ACHN (cell line): ENCODE measurements at places on chromosomes 3 and 15.

DNA sequence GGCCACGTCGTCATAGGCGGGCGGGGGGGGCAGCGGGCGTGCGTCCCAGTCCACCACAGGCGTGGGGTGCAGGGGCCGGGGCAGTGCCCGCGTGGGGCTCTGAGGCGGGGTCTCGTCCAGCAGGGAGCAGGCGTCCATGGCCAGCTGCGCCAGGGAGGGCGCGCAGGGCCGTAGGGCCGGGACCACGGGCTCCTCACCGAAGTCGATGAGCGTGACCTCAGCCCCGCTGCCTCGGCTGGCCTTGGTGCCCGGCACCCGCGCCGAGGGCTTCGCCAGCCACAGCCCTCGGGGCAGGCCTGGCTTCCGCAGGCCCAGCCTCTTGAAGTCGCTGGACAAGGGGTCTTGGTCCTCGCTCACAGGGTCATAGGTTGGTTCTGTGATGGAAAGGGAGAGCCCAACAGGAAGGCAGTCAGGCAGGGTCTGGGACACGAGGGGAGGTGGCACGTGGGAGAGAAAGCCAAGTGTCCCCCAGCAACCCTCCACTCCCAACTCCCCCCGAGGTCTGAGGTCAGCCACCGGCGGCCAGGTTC lies 40.0 kb downstream of the TNK2 start:
- no peak for DNase-seq

DNA sequence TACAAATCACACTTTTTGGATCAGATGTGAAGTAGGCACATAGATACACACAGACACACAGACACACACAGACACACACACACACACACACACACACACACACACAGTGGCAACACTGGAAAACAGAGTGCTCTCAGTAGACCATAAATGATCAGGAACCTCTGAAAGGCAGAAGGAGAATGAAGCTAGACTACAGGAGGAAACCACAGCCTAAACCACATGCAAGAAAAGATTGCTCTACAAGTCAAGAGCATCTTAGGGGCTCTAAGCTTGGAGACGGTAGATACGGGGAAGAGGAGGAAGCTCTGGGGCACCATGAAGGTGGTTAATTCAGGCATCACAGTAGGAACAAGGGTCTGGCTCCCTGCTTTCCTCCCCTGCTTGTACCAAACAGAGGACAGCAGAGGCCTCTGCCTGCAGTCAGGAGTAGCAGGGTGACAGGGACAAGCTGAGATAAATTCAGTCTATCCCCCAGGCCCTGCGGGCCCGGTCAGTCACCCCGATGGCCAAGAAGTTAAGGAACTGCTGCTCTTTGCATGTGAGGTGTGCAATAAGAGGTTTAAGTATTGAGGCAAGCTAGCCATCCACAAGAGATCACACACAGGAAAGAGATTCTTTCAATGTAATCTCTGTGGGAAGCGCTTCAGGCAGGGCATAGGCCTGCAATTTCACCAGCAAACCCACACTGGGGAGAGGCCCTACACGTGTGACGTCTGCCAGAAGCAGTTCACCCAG lies 23.5 kb upstream of the ARPIN start:
- DNase-seq: no peak

- peak; percentile 14 for DNase-seq
Measured at GRCh38 chr3:5197470-5198312, 10.2 kb downstream of the EDEM1 start.

GRCh38 chr15:42650208-42651066 lies 75.0 kb downstream of the STARD9 start:
- peak; percentile 67 for DNase-seq

DNA sequence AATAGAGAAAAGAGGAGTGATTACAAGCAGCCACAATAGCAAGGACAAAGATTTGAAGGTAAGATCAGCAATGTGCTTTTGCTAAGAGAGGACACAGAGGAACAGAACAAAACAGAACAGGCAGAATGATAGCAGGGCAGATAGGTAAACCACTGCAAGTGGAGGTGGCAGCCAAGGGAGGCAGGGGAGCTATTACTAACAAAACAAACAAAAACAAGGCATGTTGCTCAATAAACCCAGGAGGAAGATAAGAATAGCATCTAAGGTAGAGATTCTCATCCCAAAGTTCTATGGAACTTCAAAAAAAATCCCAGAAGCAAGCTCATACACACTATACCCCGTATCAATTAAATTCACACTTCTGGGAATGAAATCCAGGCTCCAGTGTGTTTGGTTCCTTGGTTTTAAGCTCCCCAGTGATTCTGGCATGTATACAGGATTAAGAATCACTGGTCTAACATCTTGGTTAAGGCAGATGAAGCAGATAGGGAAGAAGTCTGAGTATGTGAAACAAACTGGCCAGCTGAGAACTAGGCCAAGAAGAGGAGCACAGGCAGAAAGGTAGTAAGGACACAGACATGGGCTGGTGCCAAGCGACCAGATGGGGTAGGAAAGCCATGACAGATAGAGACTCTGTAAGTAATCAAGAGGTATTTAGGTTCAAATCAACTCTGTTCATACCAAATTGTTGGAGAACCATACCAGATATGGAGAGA lies 189.2 kb downstream of the DTWD1 start:
- no peak for DNase-seq

DNA sequence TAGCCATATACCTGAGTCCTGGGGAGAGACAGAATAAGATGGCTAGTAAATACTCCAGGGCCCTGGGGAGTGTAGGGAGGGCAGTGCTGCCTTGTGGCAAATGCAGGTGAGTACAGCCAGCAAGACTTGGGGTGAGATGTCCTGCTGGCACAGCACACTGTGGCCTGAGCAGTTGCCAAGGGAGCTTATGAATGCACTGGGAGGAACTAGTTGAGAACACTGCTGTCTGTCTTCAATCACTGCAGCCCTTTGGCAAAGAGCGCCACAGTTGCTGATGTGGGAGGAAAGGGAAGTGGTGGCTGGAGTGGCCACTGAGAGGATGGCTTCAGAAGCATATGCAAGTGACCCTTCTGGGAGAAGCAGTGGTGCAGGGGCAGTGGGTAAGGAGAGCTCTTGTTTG lies 264.6 kb downstream of the RORA start:
- no peak for DNase-seq

DNA sequence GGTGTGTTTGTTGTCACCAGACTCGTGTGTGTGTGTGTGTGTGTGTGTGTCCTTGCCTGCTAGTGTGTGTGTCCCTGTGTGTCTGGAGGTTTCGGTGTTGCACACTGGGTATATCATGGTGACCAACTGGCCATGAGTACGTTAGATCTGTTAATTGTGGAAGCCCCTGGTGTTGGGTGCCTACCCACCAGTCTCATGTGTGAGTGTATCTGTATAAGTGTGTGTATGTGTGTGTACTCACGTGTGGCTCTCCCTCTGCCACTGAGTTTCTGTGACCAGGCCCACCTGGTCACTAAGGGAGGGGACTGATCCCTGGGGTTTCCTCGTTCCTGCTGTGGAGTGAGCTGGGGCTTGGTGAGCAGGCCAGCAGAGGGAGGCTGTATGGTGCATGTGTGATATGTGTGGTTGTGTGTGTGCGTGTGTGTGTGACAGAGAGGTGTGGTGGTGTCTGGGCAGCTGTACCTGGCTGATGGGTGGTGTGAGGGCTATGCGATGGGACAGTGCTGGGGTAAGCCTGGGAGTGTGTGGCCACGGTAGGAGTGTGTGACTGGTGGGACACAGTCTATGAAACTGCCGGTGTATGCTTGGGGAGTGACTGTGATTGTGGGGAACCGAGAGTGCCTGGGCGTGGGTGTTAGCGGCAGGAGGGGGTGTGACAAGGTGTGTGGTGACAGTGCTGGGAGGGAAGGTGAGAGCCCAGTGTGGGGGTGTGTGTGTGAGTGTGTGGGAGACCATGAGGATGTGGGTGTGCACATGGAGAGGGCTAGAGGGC lies 1.8 kb downstream of the PRKCD start:
- no peak for DNase-seq

- DNase-seq: no peak
Measured at GRCh38 chr3:52346623-52347530, 30.8 kb downstream of the DNAH1 start.

- peak; percentile 42 for DNase-seq
Measured at GRCh38 chr15:66498501-66499386, 1.2 kb upstream of the SNAPC5 start.

DNA sequence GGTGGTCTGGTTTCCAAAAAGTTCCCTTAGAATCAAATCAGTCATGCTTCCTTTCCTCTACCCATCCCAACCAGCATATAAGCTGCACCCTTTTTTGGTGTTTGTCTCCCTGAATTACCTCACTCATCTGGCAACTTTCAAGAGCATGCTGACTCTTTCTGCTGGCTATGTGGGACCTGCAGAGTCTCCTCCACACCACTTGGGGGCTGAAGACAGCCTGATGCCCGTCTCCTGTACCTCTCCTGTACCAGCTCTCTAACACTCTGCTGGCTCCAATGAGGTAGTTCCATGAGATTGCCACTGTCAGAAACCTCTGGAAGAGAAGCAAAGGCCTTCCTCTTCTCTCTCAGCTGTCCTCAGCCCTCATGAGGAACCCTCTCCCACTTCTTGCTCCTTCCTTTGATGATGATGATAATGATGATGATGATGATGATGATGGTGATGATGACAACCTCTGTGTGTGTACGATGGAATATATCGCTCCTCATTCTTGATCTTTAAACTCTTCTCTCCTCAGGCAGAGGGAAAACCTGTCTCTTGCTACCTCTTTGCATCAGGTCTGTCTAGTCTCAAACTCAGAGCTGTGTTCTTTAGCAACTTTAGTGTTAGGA lies 257.5 kb downstream of the ZNF621 start:
- peak; percentile 30 for DNase-seq

GRCh38 chr3:86168512-86168911 lies 822.4 kb downstream of the VGLL3 start:
- DNase-seq: no peak

- DNase-seq: no peak
Measured at GRCh38 chr3:77682162-77682561, 642.3 kb downstream of the ROBO2 start.

DNA sequence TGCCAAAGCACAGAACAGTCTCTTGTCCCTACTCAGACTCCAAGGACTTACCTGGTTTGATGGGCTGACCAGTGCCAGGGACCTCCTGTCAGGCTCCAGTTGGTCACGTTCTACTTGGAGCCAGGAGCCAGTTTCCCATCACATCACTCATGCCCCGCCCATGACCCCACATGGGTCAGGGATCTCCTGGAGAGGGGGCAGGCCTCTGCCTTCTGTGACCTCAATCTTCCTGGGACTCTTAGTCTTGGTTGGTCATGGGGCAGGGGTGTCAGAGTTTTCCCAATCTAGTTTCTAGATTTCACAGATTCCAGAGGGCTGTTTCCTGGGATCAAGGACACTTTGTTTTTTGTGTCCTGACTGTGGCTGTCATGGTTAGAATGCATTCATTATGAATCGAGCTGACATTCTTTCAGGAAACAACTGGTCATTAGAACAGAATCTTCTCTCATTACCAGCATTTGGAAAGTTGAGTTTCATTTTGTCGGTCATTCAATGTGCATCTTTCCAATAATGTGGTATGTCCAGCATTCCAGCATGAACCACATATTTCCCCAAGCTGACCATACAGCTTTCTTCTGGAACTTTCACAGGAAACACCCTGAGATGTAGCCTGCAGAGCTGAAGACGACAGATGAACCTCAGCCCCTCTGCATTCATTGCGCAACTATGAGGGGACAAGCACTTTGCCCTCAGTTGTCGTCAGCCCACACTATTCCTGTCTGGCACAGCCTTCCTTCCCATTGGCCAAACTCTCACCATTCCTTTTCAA lies 19.8 kb downstream of the CYP19A1 start:
- no peak for DNase-seq

GRCh38 chr15:65920121-65920520 lies 50.8 kb downstream of the RAB11A start:
- DNase-seq: no peak

DNA sequence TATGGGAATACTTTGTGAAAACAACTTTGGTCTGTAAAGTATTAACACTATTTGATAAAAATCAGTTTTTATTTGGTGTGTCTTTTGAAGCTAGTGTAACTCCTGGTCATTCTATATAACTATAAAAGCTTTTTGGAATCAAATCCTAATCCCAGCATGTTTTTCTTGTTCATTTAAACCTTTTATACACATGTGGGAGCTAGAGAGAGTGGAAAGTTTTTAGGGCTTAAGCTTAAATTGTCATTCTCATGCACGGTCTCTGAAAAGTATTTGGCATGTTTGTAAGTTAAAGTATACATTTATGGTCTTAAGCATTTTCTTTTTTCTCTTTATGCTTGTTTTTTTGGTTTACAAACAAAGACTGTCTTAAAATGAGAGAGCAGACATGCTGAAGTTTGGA lies 83.4 kb upstream of the RARB start:
- DNase-seq: no peak

DNA sequence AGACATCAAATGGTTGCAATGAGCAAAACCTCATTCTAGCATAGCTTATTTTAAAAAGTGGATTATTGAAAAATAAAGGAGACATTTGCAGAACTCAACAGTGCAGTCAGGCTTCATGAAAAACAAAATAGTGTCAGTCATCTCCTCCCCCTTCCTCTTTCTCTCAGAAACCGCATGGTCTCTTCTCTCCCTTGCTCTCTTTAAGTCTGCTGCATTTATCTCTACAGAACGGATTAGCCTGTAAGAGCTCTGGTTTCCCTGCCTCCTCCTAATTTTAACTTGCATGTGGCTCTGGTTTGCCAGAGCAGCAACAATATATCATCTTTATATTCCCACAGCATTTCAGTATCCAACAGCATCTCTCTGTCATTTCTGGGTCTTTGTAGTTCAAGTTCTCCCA lies 609.0 kb downstream of the MECOM start:
- no peak for DNase-seq

DNA sequence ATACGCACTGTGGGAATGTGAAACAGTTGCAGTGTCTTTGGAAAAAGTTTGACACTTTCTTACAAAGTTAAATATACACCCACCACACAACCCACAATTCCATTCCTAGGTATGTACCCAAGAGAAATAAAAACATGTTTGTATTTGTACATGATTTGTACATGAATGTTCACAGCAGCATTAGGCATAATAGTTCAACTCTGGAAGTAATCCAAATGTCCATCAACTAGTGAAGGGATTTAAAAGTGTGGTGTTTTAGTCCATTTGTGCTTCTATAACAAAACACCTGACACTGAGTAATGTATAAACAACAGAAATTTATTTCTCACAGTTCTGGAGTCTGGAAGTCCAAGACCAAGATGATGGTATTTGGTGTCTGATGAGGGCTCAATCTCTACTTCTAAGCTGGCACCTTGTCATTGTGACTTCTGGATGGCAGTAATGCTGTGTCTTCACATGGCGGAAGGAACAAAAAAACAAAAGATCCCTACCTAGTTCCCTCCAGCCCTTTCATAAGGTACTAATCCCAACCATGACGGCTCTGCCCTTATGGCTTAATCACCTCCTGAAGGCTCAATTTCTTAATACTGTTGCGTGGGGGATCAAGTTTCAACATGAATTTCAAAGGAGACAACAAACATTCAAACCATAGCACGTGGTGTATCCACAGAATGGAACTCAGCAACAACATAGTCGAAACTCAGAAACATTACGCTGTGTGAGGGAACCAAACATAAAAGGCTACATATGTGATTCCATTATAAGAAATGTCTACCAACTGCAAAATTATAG lies 120.5 kb downstream of the AQP9 start:
- no peak for DNase-seq
